M059J (cell line): ENCODE measurements at places on chromosomes 12 and 14.

- DNase-seq, result no peak
Observed at GRCh38 chr12:17108877-17109541, 503.0 kb upstream of the LMO3 start.

- DNase-seq, result peak; percentile 99
Observed at GRCh38 chr12:65656891-65657351, 167.4 kb upstream of the HMGA2 start.

GRCh38 chr12:113427882-113428281, 5.7 kb downstream of the SDSL start:
- no peak for DNase-seq

GRCh38 chr14:101128478-101129321, 225.2 kb upstream of the RTL1 start:
- DNase-seq, result no peak

DNA sequence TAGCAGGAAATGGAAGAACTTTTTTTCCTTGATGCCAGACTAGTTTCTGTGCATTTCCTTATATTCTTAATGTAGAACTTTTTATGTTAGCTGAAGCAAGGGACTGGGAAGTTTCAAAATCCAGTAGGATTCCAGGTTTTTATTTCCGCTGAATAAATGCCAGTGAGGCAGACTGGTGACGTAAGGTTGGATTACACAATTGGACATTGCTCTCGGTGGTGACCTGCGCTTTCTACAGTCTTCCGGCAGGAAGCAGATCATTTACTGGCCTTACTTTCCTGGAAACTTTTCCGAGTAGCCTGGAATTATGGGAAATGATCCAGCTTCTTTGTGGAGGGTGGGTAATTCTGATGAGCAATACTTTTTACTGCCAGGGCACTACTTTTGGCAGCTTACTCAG, 3.6 kb downstream of the IFT43 start:
- peak; percentile 45 for DNase-seq

- no peak for DNase-seq
Observed at GRCh38 chr12:123223241-123223668, 9.7 kb downstream of the MPHOSPH9 start.

DNA sequence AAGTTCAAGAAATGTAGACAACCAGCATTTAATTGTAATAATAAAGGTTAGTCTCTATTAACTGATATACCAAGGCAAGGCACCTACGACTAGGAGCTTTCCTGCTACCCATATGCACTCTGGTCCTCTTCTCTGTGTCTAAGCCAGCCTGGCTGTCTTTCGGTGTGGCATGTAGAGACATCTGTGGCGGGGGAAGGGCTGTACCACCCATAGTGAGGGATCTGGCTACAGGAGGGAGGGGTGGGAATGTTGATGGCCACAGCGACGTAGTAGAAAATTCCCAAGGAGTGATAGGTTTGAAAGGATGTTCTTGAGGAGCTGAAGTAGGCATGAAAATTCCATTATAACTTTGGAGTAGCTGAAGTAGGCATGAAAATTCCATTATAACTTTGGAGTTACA, 344.2 kb downstream of the ATP23 start:
- DNase-seq, result no peak

DNA sequence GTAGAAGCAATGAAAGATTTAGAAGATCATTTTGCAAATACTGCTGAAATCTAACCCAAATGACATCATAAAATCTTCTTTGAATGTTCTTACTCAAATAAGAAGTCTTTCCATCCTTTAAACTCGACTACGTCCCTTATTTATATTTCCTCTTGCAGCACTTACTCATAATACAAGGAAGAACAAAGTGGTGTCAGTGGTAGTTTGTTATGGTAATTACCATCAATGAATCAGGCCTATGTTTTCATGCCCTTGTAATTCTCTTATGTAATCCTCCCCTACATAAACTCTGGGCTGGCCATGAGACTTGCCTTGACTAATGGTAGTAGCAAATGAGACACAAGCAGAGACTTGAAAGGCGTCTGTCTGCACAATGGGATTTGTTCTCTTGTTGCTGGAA, 17.0 kb downstream of the EEA1 start:
- peak; percentile 88 for DNase-seq

DNA sequence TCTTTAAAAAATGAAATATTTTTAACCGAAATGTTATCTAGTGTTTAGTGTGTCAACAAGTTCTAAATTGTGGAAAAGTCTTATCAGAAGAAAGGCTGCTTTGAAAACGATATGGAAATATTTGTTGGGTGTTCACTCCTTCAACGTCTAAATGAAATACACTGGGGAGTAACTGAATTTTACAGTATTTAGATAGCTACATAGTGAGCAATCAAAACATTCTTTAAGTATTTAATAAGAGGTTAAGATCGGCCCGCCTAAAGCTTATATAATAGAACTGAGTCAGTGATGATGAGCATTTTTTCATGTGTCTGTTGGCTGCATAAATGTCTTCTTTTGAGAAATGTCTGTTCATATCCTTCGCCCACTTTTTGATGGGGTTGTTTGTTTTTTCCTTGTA, 228.3 kb downstream of the RAD51B start:
- no peak for DNase-seq

- peak; percentile 55 for DNase-seq
Observed at GRCh38 chr12:12718853-12719252, 1.7 kb downstream of the CDKN1B start.

DNA sequence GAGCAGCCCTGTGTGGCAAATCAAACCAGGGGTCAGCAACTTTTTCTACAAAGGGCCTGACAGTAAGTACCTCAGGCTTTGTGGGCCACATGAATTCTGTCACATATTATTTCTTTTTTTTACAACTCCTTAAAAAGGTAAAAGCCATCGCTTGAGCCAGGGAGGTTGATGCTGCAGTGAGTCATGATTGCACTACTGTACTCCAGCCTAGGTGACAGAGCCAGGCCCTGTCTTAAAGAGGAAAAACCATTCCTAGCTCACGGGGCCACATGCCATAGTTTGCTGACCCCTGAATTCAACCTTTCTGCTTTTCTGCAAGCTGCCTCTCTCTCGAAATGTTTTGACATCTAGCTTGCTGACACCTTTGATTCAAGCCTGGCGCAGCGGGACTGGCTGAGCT, 55.1 kb upstream of the CORO1C start:
- no peak for DNase-seq

DNA sequence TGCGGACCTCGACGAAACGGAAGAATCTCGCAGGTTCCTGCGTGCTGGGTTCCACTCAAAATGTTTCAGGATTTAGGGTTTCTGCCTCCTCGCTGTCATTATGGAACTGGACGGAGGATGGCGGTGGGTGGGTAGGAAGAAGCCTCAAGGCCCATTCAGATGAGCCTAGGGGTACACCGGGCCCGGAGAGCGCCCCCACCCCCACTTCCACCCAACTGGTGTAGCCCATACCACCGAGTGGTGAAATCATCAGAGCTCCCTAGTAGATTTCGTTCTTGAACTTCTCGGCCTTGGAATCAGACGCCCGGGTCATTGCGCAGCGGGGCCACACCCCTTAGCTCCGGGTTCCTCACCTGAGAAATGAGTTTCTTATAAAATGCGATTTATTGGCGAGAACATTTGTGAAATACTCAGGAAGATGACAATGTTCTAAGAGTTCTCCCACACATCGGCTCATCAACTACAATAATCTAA, 13.3 kb upstream of the TBX3 start:
- DNase-seq, result no peak

GRCh38 chr14:94827711-94828447, 58.0 kb upstream of the GSC start:
- no peak for DNase-seq

DNA sequence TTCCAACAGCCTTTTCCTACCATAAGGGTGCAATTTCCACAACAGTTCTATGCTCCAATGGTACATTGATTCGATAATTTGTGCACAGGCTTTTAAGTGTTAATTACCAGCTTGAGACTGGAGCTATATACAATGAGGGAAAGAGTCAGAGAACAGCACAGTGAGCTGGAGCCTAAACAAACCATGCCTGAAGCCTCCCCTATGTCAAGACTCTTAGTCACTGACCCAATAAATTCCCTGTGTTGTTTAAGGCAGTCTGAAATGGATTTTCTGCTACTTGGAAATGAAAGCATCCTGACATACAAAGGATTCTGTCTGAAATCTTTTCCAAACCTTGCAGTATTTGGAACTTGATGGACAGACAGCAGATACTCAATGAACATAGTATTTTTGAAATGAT, 149.0 kb downstream of the EFCAB11 start:
- peak; percentile 24 for DNase-seq

GRCh38 chr12:120843472-120843871, 60.7 kb downstream of the SPPL3 start:
- no peak for DNase-seq
